ENCODE measurements at places on chromosomes 5 and 9. TPM values are rescaled to one million over a fixed set of nuclear protein-coding genes. Genes with fewer than 3 reads are reported as not detected.
A peak's percentile ranks its signal among the peaks of the same experiment; 100 is the strongest.

The SLC46A2 gene
- total RNA-seq, result not detected

DNA sequence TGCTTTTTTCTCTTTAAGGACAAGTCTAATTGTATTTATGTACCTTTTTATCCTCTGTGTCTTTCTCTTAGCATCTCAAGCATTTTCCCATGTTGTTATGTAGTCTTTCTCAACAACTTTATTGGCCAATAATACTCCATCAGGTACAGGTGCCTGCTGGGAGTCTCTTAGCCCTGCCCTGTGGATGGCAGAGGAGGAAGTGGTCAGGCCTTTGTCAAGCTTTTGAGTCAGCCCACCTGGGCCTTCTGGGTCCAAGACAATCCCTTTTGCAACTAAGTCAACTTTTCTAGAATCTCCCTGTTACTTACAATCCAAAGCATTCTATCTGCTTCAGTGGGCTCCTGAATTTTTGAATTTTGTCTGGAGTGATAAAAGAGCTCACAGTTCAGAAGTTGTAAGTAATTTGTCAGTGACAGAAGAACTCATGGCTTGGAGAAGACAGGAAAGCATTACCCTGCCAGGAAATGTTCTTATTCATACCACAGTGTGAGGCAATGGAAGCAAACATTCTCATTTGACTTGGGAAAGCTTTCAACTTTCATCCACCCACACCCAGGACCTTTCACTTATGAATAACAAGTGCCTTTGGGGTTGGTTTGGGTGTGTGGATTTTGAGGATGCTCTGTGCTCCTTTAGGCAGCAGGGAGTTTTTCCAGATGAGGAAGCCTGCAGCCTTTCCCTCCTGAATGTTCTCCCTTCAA, 200.0 kb upstream of the S1PR3 start:
- peak; percentile 99 for DNase-seq

DNA sequence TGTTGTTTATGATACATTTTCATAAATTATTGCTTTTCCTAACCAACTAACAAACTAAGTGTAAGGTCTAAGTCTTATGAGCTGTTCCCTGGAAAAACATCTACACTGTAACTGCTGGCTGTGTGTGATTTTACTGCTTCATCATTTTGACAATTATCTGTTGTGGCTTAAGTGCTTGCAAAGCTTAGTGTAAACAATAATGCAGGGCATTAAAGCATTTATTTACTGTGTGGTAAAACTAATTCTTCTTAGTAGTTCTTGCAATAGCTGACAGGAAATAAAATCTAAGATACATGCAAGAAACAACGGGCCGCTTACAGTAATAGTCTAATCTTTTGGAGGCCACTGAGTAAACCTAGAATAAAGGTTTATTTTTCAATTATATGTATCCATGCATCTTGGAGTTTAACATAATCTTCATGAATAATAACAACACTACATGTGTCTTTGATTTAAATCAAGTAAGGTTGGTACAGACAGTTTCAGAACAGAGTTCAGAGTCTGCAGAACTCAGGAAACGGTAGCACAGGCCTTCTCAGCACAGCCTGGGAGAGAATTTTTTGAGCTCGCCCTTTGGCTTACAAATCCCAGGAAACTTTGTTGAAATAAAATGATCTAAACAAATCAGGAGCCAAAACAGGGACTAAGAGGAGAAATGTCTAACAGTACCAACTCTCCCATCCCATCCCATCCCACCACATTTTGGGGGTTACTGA, 473.1 kb downstream of the NR2F1-AS1 start:
- DNase-seq, result no peak

The MYORG gene
- total RNA-seq, result 6.9 TPM

DNA sequence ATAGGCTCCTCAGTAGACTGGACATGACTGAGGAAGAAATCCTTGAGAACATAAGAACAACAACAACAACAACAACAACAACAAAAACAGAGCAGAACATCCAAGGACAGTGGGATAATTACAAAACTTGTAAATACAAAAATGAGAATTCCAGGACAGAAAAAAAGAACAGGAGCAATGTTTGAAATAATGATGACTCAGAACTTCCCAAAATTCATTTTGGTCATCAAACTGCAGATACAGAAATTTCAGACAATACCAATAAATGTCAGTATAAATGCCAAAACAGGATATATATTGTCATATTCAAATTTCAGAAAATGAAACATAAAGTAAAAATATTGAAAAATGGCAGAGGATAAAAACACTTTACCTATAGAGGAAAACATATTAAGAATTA, 259.0 kb downstream of the TRIM36 start:
- DNase-seq, result no peak

- DNase-seq, result peak; percentile 10
Measured at GRCh38 chr5:164012371-164012770, 507.0 kb downstream of the MAT2B start.

DNA sequence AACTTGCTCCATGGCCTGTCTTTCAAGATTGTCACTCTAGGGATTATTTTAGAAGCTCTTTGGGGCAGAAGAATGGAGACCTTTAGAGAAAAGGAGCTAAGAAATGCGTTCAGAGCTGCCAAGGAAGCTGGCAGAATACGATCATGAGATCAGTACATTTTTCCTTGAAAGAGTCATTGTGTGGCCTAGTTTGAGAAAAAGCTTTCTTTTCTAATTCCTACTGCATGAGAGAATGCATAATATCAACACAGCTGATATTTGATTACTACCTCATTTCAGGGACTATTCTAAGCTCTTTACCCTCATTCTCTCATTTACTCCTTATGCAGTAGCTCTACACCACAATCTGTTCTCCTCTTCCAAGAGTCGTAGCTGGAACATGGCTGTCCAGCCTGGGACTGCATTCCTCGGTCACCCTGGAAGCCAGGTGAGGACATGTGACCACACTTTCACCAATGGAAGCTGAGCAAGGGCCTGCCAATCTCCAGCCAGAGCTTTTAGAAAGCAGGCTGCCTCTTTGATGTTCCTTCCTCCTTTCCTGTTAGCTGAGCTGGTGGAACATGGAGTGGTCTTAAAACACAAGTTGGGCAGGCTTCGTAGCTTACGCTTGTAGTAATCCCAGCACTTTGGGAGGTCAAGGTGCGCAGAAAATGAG, 99.3 kb upstream of the LHFPL2 start:
- DNase-seq, result peak; percentile 93

GRCh38 chr9:134538856-134539566, 102.6 kb upstream of the COL5A1 start:
- DNase-seq, result no peak

The SLC6A7 gene
- total RNA-seq, result not detected

- peak; percentile 27 for DNase-seq
Measured at GRCh38 chr5:75059912-75060545, 7.7 kb upstream of the GCNT4 start.

GRCh38 chr9:79129865-79130480, 441.8 kb upstream of the TLE4 start:
- peak; percentile 30 for DNase-seq

The YTHDC2 gene
- 21.2 TPM for total RNA-seq

DNA sequence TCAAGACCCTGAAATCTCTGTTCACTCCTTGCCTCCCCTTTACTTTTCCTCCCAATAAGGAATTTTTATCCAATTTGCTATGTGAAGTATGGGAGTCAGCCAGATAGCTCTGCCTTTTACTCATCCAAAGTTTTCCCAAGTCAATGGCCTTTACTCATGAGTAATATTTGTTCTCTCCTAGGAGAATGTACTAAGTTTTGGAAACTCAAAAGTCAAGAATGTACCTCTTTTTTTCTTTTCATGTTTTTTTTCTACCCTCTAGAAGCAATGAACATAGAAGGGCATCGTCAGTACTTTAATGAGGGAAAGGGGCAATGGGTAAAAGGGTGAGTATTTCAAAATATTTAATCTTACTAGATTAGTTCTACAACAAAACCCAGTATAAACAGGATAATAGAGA, 140.2 kb upstream of the SGCD start:
- peak; percentile 12 for DNase-seq

The PCDHB8 gene
- 5.3 TPM for total RNA-seq

DNA sequence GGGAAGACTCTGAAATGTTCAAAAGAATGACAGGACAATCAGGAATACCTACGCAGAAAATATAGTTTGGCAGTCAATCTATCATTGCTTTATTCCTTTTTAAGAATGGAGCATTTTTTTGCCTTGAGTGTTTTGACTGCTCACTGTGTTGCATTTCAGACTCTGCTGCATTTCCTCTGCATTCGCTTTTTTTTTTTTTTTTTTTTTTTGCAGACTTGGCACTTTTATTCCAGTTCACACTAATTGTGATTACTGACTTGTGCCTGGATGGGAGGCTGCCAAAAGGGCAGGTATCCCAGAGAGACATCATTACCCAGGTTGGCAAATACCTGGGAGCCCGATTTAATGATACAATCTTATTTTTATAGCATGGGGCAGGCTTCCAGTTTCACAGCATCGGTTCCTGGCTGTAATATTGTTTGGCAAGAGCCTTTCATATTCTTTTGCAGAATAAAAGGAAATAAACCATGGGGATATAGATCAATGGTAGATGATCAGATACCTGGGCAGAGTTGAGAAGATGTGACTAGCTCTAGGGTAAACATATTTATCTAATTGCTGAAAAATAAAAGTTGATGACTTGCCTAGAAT, 1132.6 kb downstream of the MAT2B start:
- DNase-seq, result no peak

DNA sequence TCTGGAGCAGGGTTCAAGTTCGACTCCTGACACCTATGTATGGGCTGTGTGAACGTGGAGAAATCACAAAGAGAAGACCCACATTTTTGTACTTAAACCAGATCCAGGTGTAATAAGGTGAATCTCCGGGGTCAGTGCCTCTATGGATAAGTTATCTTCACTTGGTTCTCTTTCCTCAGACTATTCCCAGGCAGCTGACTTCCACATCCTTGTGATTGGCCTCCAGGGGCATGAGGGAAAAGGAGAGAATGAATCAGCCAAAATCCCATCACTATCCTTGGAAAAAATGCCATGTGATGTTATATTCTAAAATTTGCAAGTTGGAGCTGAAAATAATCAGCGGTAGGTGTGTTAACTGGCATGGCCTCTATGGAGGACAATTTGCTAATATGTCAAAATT, 37.2 kb downstream of the ZNF622 start:
- no peak for DNase-seq

The OMD gene
- not detected for total RNA-seq

DNA sequence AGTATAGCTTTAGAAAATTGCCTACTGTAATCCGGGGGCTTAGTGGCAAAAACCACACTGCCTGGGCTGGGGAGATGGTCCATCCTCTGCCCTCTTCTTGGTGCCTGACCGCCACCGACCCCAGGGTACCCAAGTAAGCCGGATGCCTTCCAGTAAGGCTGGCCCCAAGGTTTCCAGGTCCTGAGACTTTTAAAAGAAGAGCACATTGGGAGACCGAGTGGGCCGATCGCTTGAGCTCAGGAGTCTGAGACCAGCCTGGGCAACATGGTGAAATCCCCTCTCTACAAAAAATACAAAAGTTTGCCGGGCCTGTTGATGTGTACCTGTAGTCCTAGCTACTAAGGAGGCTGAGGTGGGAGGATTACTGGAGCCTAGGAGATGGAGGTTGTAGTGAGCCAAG, 406.7 kb upstream of the IRX4 start:
- no peak for DNase-seq

GRCh38 chr5:116438979-116439554, 135.6 kb downstream of the SEMA6A start:
- no peak for DNase-seq

DNA sequence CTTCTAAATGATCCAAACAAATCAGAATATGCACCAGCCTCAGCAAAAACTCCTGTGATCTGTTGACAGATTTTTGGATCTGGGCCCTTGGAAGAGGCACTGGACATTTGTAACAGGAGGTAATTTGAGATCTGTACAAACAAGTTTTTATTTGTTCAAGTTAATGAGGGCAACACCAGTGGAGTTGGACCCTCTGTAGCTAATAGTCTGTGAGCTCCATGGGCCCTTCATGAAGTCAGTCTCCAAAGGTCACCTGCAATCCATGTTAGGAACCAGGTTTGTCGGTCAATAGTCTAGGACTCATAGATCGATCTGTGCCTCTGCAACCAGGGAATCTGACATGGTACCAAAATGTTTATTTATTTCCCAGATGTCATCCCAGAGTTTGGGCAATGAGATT, 40.9 kb downstream of the PAM start:
- no peak for DNase-seq

The FOXD4L5 gene
- total RNA-seq, result 0.11 TPM

GRCh38 chr5:76960004-76960625, 7.3 kb downstream of the CRHBP start:
- DNase-seq, result peak; percentile 66

DNA sequence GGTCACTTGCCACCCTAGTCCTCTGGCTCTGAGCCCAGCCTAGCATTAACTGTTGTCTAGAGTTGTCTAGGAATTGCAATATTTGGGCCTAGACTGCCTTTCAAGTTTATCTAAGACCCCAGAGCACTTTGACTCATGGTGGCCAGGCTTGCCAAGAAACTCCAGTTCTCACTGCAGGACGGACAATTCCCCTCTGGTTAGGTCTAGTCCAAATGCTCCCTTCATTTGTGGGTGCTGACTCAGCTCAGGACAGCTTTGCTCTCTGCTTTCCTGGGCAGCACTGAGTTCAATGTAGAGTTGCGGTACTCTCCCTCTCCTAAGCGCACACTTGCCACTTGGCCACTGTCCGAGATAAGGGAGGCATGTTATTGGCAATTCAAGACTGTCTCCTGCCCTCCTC, 619.4 kb downstream of the TLE1 start:
- DNase-seq, result peak; percentile 80

- no peak for DNase-seq
Measured at GRCh38 chr5:159181651-159182050, 27.7 kb downstream of the RNF145 start.

The PCDHA10 gene
- 16.0 TPM for total RNA-seq

The TSLP gene
- 0.43 TPM for total RNA-seq

- no peak for DNase-seq
Measured at GRCh38 chr5:147752666-147753290, 29.8 kb downstream of the JAKMIP2 start.

DNA sequence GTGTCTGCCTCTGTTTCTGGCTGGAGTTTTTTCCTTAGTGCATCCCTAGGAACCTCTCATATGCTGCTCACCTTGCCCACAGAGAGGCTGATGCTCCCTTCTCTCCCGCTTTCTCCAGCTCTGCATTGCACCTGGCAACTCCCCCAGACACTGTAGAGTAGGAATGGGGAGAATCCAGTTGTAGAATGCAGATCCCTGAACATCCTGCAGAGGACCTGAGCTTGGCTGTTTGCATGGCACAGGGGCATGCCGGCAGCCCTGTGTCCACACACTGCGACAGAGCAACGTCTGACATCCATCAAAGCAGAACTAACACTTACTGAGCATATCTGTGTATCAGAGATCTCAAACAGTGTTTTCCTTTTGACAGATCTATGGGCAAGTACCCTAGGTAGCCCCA, 19.9 kb downstream of the IDNK start:
- DNase-seq, result no peak

DNA sequence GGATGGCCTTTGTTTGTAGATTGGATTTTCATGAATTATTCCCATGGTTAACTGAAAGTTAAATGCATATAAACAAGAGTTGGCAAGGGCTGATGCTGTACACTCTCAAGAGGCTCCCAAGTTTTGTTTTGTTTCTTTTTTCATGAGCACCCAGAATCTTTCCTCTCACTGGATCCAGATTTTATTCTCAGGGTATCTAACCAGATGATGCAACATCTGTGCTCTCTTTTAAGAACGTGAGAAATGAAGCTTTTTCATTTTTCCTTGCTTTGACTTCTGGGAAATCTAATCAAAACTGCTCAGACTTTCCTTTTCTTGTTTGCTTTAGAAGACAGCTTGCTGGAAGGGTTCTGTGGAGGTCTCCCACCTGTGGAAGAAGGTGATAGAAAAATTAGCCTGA, 142.7 kb upstream of the SLC12A2 start:
- no peak for DNase-seq

All from astrocyte (in vitro differentiated cells and primary cell).